ENCODE measurements at places on chromosomes 1 and 21.

DNA sequence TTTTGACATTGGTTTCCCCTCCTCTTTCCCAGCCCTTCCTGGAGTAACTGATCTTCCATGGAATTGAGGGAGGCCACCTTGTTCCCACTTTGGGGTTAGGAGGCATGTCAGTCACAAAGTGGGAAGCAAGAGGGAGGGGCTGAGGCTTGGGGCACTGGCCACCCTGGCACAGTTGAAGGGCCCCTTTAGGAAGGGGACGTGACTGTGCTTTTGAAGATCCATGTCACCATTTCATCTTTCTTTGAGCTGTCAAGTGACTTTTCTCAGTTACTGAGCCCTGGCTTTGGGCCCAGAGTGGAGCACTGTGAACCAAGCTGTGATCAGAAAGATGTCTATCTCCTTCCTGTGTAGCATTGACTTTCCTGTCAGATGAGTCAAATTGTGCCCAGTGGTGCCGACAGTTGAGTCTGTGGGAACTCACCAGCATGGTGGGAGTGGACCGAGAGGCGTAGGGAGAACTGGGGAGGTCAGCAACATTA, 38.5 kb upstream of the TDRD10 start:
- DNase-seq: no peak

DNA sequence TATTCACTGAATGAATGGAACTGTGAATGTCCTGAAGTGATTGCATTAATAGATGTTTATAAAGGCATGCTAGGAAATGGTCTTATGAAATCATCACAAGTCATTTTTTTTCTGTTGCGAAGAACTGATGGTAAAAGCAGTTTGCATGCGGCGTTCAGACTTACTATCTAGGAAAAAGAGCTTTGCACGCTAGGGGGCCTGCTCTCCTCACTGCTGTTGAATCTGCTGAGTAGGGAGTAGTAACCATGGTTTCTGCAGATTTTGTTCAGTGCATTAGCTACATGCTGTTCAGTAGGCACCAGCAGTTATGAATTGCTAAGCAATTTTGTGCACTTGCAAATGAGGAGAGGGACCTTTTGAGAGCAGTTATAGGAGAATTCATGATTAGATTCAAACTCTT, 57.9 kb downstream of the CENPF start:
- no peak for DNase-seq

GRCh38 chr1:12179111-12179519, 12.3 kb downstream of the TNFRSF1B start:
- DNase-seq: peak; percentile 75

- no peak for DNase-seq
Observed at GRCh38 chr21:27379354-27379753, 412.5 kb upstream of the ADAMTS5 start.

GRCh38 chr1:53541761-53542550, 82.8 kb downstream of the DMRTB1 start:
- DNase-seq: no peak

Measured in activated gamma-delta T cell (primary cell).